ENCODE measurements at places on chromosomes 5 and 9.

- DNase-seq: peak; percentile 85
These were observed 55.9 kb downstream of the TMC1 start for GRCh38 chr9:72577212-72577753.

GRCh38 chr9:90005388-90005787 lies 400.6 kb downstream of the GADD45G start:
- no peak for DNase-seq

DNA sequence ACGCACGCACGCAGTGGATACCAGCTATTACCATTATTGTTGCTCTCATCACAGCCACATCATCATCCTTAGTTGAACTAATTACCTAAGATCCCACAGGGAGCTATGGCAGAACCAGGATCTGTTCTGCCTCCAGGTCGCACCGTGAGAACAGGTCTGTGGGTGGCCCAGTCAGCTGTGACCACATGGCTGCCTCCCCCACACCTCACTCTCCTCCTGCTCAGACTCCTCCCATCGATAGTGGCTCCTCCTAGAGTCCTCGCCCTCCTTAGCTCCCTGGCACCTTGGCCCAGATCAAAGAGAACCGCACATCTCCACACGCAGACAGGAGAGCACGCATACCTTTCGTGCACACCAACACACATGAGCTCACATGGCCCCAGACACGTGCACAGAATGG lies 32.4 kb upstream of the RPL26L1 start:
- DNase-seq: no peak

DNA sequence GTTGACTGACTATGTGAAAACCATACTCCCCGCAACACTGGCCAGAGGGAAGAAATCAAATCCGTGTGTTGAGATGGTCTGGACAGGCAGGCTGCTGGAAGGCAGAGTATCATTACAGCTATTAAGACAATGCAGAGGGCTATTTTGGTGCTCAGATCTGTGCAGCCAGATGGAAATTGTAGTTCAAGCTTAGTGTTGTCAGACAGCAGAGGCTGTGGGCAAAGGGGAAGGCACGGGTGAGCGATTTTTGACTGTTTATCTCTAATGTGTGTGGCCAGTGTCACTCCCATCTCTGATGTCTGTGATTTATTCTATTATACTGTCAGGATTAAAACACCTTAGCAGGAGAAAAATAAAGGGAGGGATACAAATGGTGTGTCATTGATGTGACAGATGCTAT lies 984.4 kb upstream of the WWC1 start:
- no peak for DNase-seq

DNA sequence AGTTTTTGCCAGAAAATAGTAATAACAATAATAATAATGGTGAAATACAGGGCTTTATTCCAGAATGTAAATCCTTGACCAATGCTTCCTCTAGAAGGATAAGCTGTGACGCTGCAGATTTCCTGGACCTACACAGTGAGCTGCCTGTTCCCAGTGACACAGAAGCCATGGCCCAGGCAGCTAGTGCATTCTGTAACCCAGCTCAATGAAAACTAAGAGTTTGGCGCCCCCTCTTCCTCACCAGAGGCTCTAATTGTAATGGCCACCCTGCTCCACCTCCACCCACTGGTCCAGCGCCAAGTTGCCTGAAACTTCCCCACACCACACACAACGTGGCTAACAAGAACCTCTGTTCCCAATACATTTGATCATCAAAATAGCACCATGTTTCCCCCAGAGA lies 248.1 kb downstream of the CETN3 start:
- peak; percentile 28 for DNase-seq

GRCh38 chr9:33952066-33952465 lies 96.6 kb downstream of the UBAP2 start:
- no peak for DNase-seq
